ENCODE measurements at places on chromosomes 4 and X. TPM values are rescaled to one million over a fixed set of nuclear protein-coding genes. Genes with fewer than 3 reads are reported as not detected.

DNA sequence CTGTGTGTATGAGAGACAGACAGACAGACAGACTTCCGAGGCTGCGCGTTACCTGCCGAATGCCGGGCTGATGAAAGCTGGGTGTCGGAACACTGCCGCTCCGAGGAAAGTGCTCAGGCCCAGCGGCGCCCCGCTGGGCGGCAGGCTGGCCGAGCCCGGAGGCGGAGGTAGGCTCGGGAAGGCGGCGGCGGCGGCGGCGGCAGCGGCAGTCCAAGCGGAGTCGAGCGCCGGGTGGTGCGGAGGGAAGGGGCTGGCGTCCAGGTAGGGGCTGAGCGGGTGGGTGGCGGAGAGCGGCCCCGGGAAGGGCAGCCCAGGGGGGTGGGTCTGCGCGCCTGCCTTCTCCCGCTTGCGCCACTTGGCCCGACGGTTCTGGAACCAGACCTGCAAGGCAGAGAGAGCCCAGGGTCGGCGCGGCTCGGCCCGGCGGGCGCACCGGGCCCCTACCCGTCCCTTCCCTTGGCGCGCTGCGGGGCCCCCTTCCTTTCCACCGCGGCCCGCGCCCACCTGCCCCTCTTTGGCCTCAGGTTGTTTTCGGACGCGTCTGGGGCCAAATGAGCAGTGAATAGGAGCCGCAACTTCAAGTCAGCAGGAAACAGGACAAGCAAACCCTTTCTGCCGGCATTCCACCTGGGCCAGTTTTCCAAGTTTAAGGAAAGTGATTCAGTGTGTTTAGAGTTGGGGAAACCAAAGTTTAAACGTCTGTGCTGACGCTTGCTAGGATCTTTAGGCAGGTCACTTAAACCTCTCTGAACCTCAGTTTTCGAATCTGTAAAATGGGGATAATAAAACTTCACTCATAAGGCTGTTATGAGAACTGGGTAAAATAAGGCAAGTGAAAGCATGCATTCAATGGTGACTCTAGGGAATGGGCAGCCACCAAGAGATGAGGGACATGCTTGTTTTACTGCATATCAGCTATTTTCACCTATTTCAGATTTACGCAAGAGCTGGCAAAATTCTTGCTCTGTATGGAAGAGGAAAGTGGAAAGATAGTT lies 8.4 kb downstream of the ARX start:
- DNase-seq = no peak
- peaks cover 17% of the 10 kb centered on the region for H3K4me1 ChIP-seq
- H3K4me3 ChIP-seq = peak overlapping the region; percentile 16

Gene TBC1D8B
- 2.2 TPM for total RNA-seq

- no peaks in the 10 kb centered on the region for H3K36me3 ChIP-seq
- no peaks in the 10 kb centered on the region for H3K4me1 ChIP-seq
- H3K4me3 ChIP-seq = no peak overlapping the region
- DNase-seq = no peak
Observed at GRCh38 chr4:114807357-114807756, 208.8 kb downstream of the UGT8 start.

DNA sequence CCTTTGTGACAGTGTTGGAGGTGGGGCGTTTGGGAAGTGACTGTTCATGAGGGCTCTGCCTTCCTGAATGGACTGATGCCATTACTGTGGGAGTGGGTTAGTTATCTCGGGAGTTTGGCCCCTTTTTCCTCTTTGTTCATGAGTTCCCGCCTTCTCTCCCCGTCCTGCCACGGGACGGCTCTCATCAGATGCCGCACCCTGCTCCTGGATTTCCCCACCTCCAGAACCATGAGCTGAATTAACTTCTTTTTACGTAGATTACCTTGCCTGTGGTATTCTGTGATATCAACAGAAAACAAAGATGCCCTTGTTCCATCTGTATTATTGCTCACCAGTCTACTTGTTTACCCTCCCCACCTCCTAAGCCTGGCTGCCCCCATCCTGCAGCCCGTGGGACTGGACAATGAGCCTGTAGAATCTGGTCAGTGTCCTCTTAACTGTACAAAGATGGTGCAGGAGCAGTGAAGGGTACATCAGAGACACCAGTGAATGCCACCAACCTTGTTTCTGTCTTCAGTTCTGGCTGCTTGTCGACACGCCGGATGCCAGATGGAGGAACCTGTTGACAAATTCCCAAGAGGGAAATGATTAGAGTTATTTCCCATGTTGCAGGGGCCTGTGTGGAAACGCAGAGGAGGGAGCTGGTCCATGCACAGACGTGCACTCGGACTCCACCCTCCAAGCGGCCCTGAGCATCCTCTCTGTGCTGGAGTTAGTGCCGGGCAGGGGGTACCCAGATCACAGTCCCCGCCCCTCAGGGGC lies 104.7 kb downstream of the ABLIM2 start:
- no peak for DNase-seq
- H3K27ac ChIP-seq = no peak overlapping the region
- no peaks in the 10 kb centered on the region for H3K4me1 ChIP-seq
- H3K36me3 ChIP-seq = peaks cover 8% of the 10 kb centered on the region

DNA sequence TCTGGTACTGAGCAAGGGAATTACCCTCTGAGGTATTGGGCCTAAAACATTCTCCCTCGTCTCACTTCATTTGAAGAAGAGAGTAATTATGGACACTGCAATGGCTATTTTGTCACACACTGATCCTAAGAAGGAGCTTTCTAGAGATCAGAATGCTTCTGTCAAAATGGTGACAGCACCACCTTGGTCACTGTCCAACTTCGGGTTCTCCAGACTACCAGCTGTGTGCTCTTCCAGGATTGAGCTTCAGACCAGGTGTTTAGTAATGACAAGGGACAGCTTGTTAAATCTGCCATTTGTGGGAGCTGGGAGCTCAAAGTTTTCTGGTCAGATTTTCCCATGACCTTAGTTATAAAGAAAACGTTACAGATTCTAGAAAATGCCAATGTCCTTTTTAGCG lies 105.4 kb downstream of the POLA1 start:
- H3K27ac ChIP-seq = no peak overlapping the region
- no peak overlapping the region for H3K4me3 ChIP-seq
- H3K4me1 ChIP-seq = no peaks in the 10 kb centered on the region

GRCh38 chr4:158610790-158611189 lies 60.9 kb downstream of the C4orf46 start:
- H3K4me3 ChIP-seq = no peak overlapping the region
- H3K36me3 ChIP-seq = no peaks in the 10 kb centered on the region
- H3K27me3 ChIP-seq = peaks cover 10% of the 10 kb centered on the region
- H3K4me1 ChIP-seq = peaks cover 5% of the 10 kb centered on the region
- no peak for DNase-seq
- no peak overlapping the region for H3K27ac ChIP-seq

DNA sequence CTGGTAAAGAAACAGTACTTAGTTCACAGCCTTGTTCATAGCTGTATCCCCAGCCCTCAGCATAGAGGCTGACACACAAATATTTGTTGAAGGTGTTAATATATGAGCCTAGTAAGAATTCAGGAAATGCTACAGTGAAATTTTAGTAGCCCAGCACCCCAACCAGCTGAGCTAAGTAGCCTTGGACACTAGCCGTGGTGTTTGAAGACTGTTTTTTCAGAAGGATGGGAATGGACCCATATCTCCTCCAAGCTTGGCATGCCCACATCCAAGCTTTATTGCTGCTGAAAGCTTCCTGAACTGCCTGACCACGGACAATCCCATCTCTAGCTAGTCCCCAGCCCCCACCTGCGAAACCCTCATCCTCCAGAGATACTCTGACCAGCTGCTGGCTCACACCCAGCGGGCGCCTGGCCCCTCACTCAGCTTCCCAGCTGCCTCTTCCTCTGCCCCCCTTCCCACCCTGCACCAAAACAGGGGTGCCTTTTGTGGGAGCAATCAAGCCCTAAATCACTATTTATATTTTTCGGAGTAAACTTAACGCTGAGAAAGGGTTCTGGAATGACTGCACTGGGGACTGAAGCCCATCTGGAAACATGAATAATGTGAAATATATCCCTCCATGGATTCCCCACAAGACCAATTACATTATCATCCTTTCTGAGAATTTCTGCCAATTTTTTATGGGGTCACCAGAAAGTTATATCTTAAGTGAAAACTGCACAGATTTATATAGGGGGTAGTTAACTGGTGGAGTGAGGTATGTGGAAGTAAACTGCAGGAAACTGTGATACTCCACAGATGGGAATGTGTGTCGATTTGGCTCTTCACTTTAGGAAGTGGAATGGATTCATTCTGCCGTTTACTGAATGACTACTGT lies 41.1 kb upstream of the CBR4 start:
- H3K27ac ChIP-seq = no peak overlapping the region
- H3K4me3 ChIP-seq = no peak overlapping the region
- no peaks in the 10 kb centered on the region for H3K4me1 ChIP-seq
- no peaks in the 10 kb centered on the region for H3K36me3 ChIP-seq
- H3K27me3 ChIP-seq = peaks cover 4% of the 10 kb centered on the region
- DNase-seq = no peak

- no peaks in the 10 kb centered on the region for H3K36me3 ChIP-seq
- peaks cover 15% of the 10 kb centered on the region for H3K4me1 ChIP-seq
- H3K4me3 ChIP-seq = peak within 1 kb of the TSS; percentile 65
Observed at GRCh38 chr4:114598191-114599121, at the start of gene UGT8. UGT8 (plus strand) TSS chr4:114598807; CDS start chr4:114622881, 24,074 bp downstream.

DNA sequence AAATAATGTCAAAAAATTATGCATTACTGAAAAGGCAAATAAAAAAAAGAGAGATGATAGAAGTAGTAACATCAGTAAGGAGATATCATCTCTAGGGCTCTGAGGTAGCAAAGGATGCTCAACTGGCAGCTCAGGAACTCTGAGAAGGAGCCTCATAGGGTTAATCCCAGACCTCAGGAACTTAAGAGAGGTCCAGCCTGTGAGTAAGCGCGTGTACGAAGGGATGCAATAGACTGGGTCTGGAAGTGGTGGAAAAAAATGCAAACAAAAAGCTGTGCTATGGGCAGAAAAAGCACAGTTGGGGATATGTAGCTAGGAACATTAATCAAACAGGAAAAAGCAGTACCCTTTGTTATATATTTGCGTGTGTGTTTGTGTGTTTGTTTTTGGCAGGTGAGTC lies 282.0 kb downstream of the GALNTL6 start:
- no peaks in the 10 kb centered on the region for H3K36me3 ChIP-seq
- no peak for DNase-seq
- no peaks in the 10 kb centered on the region for H3K27me3 ChIP-seq
- H3K4me3 ChIP-seq = no peak overlapping the region

Gene FAM184B
- total RNA-seq = not detected

DNA sequence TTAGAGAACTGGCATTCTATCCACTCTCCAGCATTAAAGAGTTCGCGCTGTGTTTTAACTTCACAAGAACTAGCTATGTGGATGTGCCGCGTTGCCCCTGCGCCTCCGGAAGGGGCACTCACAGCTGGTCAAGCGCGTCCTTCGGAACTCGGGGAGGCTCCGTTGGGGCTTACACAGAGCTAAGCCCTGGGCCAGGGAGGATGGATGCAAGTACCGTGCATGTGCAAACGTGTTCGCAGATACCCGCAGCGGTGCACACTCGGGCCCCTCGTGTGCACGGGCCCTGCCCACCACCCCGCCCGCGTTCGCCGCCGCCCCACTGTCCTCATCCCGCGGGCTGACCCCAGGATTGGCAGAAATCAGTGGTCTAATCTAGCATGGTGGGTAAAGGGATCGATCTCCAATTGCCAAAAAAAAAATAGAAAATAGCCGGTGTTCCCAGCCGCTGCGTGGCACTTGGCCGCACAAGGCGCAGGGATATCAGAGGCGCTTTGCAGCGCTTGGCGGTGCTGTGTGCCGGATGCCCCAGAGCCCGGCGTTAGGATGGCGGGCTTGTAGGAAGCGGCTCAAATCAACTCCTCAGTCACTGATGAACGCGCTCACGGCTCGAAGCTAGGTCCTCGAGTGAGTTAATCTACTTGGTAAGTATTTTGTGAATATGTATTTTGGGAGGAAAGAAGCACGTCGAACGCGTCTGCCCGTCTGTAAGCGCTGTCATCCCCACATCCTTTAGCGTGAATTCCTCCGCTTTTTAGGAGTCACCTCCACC lies 989 bp upstream of the PCDH10 start:
- no peak for DNase-seq
- H3K36me3 ChIP-seq = peaks cover 8% of the 10 kb centered on the region
- H3K27ac ChIP-seq = no peak overlapping the region
- peaks cover 17% of the 10 kb centered on the region for H3K4me1 ChIP-seq
- no peak overlapping the region for H3K4me3 ChIP-seq
- H3K27me3 ChIP-seq = peaks cover 62% of the 10 kb centered on the region

Gene SPARCL1
- not detected for total RNA-seq

DNA sequence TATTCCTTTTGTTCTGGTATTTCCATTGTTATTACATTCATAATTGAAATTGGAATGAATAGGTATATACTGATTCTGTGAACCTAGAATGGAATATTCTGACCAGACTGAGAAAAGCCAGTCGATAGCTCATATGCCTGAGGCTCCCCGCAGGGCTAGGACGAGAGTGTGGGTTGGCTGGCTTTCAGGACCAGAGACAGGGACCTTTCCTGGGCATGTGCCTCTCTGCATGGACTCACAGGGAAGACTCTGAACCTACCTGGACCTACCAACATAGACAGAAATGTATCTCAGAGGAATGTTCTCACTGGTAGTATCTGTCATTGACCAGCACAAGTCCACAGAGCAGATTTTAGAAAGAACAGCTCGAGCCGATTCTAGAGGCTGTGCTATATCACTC lies 214.6 kb downstream of the FRMPD4 start:
- H3K4me1 ChIP-seq = no peaks in the 10 kb centered on the region
- no peaks in the 10 kb centered on the region for H3K36me3 ChIP-seq
- DNase-seq = no peak
- no peaks in the 10 kb centered on the region for H3K27me3 ChIP-seq
- no peak overlapping the region for H3K27ac ChIP-seq
- H3K4me3 ChIP-seq = no peak overlapping the region

GRCh38 chr4:36351082-36351666 lies 69.8 kb downstream of the DTHD1 start:
- H3K4me1 ChIP-seq = peaks cover 29% of the 10 kb centered on the region
- no peak overlapping the region for H3K4me3 ChIP-seq
- DNase-seq = peak; percentile 85
- H3K36me3 ChIP-seq = no peaks in the 10 kb centered on the region
- no peaks in the 10 kb centered on the region for H3K27me3 ChIP-seq
- H3K27ac ChIP-seq = no peak overlapping the region

Data from activated CD4-positive, alpha-beta memory T cell treated with anti-CD3 and anti-CD28 coated beads for 36 hours (primary cell).